Activated CD8-positive, alpha-beta T cell treated with anti-CD3 and anti-CD28 coated beads for 36 hours (primary cell): ENCODE measurements at places on chromosomes 3 and 15. TPM values are rescaled to one million over a fixed set of nuclear protein-coding genes. Genes with fewer than 3 reads are reported as not detected.

Gene TM4SF18
- total RNA-seq, result not detected

Gene RTP1
- total RNA-seq, result not detected

Gene GATA2
- total RNA-seq, result not detected

Gene SERPINI2
- not detected for total RNA-seq

Gene IQCF5
- not detected for total RNA-seq

Gene NRG4
- not detected for total RNA-seq

Gene DNAJA4
- 38.8 TPM for total RNA-seq

Gene ARHGEF26
- not detected for total RNA-seq

Gene NEK11
- 1.2 TPM for total RNA-seq

Gene CDHR4
- not detected for total RNA-seq

Gene SLC35G2
- 3.0 TPM for total RNA-seq

Gene GOLGA8S
- total RNA-seq, result 0.16 TPM
